ENCODE measurements at places on chromosomes 4 and X.

DNA sequence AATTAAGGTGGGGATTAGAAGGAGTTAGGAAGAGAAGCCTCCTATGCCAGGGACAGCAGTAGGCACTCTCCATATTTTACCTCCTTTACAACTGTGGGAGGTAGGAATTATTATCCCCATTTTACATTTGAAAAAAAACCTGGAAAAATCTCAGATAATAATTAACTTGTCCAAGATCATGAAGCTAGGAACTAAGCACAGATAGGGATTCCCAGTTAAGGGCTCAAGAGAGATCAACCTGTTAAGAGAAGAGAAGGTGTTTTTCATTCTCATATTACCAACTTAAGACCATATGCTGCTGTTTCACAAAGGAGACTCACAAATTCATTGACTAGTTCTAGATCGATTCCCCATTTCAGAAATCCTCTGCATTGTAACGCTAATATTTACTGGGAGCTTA, 16.1 kb upstream of the FAM47E start:
- no peak for DNase-seq

DNA sequence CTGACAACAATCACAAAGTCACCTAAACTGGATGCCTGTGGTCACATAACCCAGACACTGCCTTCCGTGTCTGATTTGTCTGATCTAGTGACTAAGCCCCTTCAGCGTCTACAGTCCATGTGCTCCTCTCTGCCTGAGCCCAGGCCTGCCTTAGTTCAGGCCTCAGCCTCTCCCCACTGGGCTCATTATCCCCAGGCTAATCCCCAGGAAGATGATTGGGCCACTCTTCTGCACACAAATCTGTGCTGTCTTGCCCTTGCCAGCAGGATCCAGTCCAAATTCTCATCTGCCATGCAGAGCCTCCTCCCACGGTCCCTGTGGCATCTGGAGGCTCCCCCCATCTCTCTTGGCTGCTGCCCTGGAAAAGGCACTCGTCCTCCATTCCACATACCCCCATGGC, 96.5 kb downstream of the SLC2A9 start:
- no peak for DNase-seq

- DNase-seq = no peak
These were observed 115.1 kb downstream of the KLHL8 start for GRCh38 chr4:87105101-87105845.

- DNase-seq = no peak
These were observed 466.0 kb downstream of the INPP4B start for GRCh38 chr4:142380052-142380602.

GRCh38 chrX:77975755-77976154, 6.3 kb upstream of the PGAM4 start:
- no peak for DNase-seq

- DNase-seq = no peak
These were observed 143.6 kb downstream of the ZAR1 start for GRCh38 chr4:48633657-48634056.

- DNase-seq = no peak
These were observed 187.7 kb downstream of the RAP1GDS1 start for GRCh38 chr4:98448908-98449307.

DNA sequence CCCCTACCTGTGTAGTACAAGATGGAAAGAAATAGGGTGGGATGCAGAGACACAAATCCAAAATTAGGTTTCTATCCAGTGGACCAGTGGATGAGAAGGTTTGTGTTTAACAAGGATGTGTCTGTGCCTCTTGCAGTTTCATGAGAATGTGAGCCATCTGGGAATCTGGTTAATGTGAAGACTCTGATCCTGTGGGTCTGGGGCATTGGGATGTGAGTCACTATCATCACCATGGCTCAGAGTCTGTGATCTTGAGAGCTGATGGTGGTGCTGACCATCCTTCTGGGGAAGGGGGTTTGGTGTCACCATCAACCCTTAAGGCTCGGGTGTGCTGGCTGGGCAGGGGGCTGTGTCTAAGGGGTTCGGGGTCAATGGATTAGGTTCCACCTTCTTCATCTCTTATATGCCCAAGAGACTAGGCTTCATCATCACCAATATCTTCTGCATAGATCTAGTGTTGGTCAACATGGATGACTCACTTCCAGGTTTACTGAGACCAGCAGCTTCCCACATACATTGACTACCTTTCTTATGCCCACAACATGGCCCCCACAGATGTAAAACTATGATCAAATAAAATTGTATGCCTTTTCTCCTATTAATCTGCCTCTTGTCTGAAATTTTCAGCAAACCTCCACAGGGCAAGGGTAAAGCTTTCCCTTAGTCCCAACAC, 65.7 kb upstream of the MID1 start:
- no peak for DNase-seq

GRCh38 chr4:185093603-185094002, 49.5 kb upstream of the SLC25A4 start:
- no peak for DNase-seq
